ENCODE measurements at places on chromosomes 12 and 14. TPM values are rescaled to one million over a fixed set of nuclear protein-coding genes. Genes with fewer than 3 reads are reported as not detected.

DNA sequence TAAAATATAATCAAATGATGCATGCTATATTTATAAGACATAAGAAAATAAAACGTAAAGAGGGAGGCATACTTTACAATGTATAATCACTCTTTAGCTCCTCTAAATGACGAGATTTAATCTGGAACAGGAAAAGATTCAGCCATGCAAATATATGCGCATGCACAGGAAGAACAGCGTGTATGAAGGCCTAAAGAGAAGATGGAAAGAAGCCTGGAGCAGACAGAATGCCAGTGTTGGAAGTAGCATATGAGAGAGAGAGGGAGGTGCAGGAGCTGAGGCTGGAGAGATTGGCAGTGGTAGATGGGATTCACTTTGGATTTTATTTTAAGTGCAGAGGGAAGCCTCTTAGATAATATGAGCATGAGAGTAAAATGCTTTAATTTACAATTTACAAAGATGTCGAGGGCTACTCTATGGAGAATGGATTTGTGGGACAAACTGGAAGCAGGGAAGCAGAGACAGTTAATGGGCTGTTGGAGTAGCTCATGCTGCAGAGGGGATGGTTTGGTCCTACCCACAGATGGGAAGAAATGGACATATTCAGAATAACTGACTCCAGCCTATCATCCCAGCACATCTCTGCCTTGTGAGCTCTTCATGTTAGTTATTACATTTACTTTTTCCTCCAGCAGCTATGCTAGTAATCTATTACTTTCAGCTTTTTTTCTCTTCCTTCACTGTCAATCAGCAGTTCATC is 411.1 kb downstream of the TMTC2 start:
- DNase-seq, result no peak

DNA sequence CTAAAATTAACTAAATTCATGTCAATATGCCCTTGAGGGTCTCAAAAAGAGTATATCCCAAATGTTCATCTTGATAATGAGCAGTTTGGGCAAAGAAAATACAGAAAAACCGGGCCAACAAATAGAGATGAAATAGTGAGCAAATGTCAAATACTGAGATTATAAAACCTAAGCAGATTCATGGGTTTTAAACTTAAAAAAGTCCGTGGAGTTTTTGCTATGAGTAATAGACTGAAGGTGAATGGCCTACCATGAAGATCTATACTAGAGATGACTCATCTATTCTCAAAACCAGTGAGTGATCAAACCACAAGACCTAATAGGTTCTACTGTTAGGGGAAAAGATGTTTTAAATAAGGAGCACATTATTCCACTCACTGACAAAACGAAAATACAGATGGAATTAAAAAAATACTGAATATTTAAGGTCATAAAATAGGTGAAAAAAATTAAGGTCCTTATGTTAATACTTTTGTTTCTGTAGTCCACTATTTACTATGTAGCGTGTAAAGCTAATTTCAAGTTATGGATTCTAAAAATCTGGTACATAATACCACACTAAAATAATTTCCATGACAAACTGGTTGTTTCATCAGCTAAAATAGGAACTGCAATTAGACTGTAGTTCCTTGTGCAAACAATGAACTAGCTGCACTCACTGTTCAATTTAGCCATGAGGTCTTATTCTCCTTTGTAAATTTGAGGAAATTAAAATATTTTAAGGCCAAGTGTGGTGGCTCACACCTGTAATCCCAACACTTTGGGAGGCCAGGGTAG is 5.0 kb downstream of the HNRNPC start:
- no peak for DNase-seq

GRCh38 chr14:20468764-20469241 is 403 bp upstream of the PNP start:
- peak; percentile 37 for DNase-seq

GRCh38 chr14:32304296-32304695 is 24.8 kb upstream of the AKAP6 start:
- DNase-seq, result no peak

DNA sequence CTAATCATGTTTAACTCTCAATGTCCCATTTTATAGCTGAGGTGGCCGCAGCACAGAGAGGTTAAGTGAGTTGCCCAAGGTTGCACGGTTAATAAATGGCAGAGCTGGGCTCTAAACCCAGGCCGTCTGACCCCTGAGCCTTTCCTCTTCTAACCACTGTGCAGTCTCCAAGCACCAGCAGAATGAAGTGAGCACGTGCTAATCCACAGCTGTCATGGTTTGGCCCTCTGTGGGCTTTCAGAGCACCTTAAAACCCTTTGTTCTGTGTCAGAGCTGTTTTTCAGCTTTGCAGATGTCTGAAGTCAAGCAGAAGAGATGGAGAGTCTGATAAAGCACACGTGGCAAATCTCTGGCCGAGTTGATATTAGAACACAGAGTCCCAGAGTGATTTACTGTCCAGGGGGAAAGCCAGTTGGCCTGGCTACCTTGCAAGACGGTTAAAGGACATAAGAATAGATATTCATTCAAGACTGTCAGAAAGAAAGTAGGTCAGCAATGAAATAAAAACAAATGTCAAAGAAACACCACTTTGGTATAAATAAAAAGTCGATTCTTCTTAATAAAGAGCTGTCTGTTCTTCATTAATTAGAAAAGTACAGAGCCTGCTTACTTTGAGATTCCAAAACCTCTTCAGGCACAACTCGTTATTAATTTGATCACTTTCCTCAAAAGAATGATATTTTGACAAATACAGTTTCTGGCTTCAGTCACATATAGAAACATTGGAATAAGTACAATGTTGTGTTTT is 107.3 kb downstream of the CRADD start:
- no peak for DNase-seq

GRCh38 chr14:100065942-100066574 is 836 bp downstream of the EVL start:
- DNase-seq, result no peak

GRCh38 chr12:99670635-99671034 is 23.1 kb downstream of the GARIN6 start:
- no peak for DNase-seq

- no peak for DNase-seq
Measured at GRCh38 chr14:59870277-59871165, at the start of gene RTN1. TSS of gene RTN1 (minus strand) at chr14:59870776. CDS start at chr14:59870630, 146 bp downstream.

DNA sequence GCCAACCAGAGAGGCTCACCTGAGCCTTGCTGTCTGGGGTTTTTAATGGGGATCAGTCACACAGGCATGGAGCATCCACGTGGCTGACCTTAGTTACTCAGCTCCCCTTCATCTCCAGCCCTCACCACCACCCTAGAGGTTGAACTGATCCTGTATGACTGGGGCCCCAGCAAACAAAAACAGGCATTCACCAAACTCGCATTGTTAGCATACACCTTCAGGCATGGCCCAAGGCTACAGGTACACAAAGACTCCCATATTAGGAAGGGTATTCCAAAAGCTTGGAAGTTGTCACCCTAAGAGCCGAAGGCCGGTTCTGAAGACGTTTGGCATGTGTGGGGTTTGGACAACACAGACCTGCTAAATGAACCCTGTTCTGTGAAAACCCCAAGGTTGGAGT is 10.0 kb downstream of the DNAH10 start:
- DNase-seq, result no peak

DNA sequence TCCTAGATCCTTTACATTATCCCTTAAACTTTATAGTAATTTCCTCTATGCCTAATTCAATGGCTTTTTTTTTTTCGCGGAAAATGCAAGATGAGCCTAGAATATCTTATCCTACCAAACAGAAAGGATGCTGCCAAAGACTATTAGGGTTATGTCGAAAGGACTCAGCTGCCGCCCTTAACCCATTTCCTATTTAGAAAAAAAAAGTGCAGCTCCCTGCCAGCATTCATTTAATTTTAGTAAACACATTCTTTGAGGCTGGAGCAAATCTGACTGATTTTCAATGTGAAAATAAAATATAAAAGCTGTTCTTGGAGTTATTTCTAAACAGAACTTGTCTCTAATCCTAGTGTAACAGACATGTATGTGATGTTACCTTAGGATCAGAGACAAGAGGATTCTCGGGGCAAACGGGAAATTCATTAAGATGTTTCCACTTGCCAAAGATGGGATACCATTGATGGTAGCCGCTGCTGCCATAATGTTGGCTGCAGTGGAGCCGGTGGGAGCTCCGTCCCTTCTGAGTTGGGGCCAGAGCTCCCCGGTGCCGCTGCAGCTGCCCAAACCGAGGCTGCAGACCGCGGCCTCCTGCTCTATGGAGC is 8.2 kb upstream of the A2M start:
- DNase-seq, result no peak

- DNase-seq, result no peak
Measured at GRCh38 chr14:52694761-52695480, 437 bp downstream of the ERO1A start.

DNA sequence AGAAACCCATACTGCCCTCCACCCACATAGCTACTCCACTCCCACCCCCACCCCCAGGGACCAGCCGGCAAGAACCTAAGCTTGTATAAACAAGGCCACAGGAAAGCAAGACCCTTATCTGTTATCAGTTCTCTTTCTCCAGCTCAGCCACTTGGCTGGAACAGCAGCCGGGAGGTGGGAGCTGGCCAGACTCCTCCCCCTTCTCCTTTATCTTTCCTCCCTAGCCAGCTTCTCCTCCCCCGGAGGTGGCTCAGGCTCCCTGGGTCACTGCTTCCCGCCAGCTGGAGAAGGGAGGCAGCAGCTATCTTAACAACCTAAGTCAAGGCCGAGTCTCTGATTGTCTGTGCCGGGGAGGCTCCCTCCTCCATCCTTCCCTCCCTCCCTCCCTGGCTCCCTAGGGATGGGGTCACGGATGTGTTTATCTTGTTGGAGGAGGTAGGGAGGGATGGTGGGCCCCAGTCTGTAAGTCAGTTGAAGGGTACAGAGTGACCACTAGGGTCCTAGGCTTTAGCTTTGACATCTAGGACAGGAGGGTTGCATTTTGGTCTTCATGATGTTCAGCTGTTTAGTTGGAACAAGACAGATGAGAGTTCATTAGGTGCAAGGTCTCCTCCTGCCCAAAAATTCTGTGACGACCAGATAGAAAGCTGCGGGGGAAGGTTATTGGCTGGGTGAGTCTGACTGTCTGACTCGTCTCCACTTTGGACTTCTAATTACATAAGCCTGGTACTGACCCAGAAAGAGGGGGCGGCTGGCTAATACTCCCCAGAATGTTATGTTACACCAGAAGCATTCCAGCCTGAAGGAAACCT is 29.7 kb downstream of the ZFP36L1 start:
- DNase-seq, result no peak

DNA sequence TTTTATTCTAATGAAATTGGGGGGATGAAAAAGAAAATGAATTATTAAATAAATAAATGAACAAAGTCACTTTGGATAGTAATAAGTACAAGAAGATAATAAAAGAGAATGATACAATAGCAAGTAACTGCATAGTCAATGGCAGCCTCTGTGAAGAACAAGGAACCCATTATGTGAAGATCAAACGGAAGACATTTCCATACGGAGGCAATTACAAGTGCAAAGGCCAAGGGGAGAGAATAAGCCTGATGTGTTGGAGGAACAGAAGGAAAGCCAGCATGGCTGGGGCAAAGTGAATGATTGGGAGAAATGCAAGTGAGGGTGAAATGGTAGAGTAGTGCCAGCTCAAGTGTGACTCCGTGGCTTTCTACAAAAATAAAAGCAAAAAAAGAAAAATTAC is 43.9 kb upstream of the CHPT1 start:
- DNase-seq, result no peak

GRCh38 chr14:95504135-95505029 is 12.1 kb downstream of the SYNE3 start:
- no peak for DNase-seq

DNA sequence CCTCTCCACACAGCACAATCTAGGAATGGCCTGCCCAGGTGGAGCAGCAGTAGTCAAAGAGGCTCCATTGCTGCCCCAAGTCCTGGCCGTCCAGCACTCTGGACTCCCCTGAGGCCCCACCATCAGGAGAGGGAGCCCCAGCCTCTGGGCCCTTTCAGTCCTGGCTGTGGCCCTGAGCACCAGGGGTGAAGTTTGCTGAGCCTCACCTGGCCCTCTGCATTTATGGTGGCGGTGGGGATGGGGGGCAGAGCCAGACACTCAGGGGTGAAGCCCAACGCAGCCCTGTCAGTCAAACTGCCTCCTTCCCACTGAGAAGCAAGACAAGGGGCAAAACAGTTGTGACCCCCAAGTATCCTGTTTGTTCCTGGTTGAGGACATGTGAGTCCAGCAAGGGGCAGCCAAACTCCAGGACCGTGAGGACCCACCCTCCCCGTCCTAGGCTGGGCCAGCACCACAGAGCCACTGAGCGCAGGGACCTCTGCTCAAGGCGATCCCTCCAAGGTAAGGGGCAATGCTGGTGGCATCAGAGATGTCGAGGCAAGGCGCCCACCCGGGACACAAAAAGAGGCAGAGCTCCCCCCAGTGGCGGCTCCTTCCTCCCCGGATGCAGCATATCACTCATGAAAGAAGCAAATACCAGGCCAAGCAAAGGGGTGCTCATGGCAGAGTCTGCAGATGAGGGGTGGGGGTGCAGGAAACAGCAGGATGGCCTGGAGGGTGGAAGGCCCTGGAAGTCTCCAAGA is 4.8 kb upstream of the AMN start:
- peak; percentile 39 for DNase-seq

DNA sequence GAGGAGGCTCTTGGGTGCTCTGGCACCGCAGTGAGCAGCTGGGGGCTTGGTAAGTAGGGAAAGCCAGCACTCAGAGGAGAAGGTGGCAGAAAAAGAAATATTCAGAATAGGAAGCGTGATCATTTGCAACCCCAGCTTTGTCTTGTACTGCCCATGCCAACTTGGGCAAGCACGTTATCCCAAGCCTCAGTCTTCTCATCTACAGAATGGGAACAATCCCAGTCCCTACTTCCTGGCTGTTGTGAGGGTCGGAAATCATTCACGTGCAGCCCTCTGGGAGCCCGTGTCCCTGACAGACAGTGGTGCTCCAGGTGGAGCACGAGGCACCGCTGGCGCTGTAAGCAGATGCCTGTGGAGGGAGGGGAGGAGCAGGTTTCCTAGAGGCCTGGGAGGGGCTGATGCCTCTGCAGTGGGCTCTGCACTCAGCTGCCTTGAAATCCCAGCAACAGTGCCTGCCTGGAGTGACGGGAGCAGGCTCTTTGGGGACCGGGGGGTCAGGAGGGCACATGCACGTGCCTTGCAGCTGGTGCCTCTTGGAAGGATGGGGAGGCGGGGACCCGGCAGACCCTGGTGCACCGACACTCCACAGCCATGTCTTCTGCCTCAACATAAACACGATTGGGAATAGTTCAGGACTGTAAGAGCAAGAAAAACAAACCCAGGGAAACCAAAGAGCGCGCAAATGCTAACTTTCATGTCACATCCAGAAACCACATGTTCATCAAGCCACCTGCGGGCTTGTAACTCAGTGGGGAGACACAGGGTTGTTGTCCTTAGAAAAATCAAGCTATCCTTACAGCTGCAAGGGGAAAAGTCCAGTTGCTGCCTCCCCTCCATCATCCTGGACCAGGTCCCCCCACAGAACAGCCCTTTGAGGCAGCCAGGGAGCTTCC is 86.5 kb upstream of the DIO3 start:
- DNase-seq, result no peak

GRCh38 chr14:85943192-85943591 is 413.2 kb downstream of the FLRT2 start:
- no peak for DNase-seq

The ATXN2 gene
- polyA plus RNA-seq, result 30.6 TPM

The RILPL1 gene
- polyA plus RNA-seq, result 8.0 TPM

The INF2 gene
- 76.6 TPM for polyA plus RNA-seq

The CLEC6A gene
- polyA plus RNA-seq, result not detected

The ASCL1 gene
- polyA plus RNA-seq, result not detected

The OVCH1 gene
- not detected for polyA plus RNA-seq

The AKAP6 gene
- 0.22 TPM for polyA plus RNA-seq

The CSRP2 gene
- polyA plus RNA-seq, result 23.6 TPM
